ENCODE measurements at places on chromosomes 3 and 15.
A peak's percentile ranks its signal among the peaks of the same experiment; 100 is the strongest.

GRCh38 chr3:67593761-67594234 lies 60.6 kb downstream of the SUCLG2 start:
- DNase-seq, result no peak

GRCh38 chr15:86329311-86330013 lies 249.8 kb downstream of the AGBL1 start:
- no peak for DNase-seq

- no peak for DNase-seq
Measured at GRCh38 chr3:30996467-30996866, 102.0 kb upstream of the GADL1 start.

- no peak for DNase-seq
Measured at GRCh38 chr3:73480187-73480672, 144.5 kb downstream of the PDZRN3 start.

- no peak for DNase-seq
Measured at GRCh38 chr3:138944929-138945708, 1.8 kb downstream of the FOXL2 start.

- DNase-seq, result no peak
Measured at GRCh38 chr3:114582929-114583328, 289.1 kb downstream of the TIGIT start.

DNA sequence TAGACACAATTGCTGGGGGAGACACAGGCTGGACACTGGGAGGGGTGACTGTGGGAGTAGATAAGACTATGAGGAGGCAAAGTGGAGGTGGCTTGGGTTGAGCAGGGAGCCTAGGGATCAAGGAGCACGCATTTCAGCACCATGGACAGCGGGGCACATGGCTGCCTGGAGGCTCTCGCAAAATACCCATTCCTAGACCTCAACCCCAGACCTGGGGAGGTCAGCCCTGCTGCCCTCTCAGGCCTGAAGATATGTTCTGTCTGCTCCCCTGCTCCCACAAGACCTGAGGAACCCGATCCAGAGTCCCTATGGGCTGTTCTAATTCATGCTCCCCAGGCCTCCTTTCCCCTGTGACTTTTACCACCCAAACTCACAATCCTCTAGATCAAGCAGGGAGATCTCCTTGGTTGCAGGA lies 16.0 kb upstream of the CPEB1 start:
- DNase-seq, result no peak

DNA sequence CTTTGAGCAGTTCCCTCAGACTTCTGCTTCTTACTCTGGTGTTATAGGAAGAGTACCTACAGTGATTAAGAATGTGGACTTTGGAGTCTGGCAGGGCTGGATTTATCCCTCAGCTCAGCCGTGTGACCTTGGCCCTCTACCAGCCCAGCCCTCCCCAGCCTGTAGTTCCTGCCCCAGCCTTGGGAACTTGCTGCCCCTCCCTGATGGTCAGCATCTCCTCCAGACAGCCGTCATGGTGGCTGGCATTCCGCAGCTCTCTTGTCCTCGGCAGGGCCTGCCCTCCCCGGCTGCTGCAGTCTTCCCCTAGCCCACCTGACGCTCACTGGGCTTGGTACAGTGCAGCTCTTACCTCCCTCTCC lies 21.9 kb upstream of the CPNE9 start:
- DNase-seq, result no peak

DNA sequence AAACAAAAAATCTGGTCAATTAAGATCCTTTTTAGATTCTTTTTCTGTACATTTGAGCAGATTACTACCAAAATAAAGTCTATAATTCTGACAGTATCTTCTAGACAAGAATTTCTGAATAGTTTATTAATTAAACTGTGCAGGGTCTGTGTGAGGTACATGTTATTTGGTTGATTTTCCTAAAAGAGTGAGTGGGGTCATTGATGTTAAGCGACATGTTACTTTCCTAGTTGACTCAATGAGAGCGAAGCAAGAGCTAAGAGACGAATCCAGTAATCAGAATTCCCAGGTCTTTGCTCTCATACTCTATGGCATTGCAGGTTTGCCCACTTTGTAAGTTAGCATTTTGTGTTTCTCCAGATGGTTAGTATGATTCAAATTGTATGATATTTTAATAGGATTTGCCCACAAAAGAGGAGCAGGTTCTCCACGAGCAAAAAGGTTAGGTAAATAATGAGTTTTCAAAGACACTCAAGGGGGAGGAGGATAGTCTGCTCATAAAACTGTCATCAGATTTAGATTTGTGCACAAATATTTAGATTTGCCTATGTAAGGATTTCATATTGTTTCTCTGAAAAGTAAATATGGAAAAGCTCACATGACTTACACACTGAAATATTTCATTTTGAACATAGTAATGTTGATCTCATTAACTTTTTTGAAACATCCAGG lies 217.2 kb upstream of the CGNL1 start:
- DNase-seq, result no peak

DNA sequence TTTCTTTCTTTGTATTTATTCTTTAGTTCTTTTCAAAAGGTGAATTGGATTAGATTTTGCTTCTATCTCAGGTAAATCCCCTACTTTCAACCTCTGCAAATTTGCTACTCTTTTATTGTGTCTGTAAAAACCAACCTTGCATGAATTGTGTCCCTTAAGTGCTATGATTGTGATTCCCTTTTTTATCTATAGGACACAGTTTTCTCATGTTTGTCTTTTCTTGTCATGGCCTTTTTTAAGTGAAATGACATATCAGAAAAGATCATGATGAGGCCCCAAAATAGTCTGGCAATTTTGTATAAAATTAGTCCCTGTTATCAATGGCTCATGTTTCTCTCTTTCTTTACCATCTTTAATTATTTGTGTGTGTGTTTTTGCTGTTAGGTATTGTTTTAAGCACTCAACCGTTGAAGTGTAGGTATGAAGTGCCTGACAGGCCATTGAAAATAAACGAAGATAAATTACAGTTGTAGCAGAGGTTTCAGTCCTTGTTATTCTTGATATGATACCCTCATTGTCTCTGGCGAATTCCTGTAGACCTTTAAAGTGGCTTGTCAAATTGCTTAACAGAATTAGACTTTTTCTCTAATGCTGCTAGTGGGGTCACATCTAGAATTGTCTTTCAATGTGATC lies 184.3 kb downstream of the UBE2E2 start:
- DNase-seq, result peak; percentile 63

DNA sequence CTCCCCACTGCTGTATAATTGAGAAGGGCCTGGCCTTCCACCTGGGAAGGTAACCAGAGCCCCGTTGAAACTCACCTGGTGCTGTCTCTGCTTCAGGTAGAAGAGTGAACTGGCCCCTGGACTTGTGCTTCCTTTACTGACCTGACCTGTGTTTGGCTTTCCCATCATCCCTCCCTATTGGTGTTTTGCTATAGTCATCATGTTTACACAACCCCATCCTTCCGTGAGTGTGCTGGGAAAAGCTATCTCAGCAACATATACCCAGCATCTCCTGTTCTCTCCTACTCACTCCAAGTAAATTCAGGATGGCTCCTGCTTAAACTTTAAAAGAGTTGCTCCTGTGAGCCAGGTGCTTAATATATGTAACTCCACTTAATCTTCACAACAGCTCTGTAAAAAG lies 77.2 kb upstream of the TSC22D2 start:
- DNase-seq, result no peak

DNA sequence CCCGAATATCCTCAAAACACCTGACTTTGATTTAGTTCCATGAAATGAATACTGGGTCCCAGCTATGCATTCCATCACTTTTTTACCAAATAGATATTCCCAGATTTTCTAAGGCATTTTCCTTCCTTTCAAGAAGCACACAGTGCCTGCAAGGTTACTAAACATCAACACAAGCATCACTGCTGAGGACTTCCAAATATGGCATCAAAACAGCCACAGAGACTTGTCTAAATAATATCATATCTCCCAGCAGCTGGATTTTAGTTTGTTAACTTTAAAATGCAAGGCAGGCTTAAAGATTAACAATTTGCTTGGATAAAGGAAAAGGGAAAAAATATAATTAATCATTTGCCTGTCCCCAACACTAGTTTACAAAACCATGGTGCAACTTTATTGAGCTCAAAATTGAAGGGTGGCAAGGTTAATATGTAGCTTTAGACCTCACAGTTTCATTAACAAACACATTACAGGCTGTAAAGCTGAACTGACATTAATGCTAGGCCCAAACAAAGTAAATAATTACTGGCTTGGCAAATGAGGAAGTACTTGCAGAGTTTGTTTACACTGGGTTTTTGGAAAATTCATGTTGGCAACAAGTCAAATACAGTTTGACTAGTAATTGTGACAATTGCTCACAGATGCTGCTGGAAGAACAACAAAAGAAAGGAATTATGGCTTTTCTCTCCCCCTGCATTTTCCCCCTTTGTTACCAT lies 401.7 kb upstream of the CDIN1 start:
- no peak for DNase-seq
